ENCODE measurements at places on chromosomes 2 and 18.

GRCh38 chr2:105486762-105487141 lies 87.9 kb upstream of the FHL2 start:
- no peak for DNase-seq

GRCh38 chr2:109644571-109645275 lies 30.6 kb downstream of the SOWAHC start:
- DNase-seq: no peak

- no peak for DNase-seq
These were observed 780.1 kb upstream of the LINC00305 start for GRCh38 chr18:64929036-64929435.

- DNase-seq: no peak
These were observed 1478.6 kb upstream of the ACVR2A start for GRCh38 chr2:146366276-146366675.

DNA sequence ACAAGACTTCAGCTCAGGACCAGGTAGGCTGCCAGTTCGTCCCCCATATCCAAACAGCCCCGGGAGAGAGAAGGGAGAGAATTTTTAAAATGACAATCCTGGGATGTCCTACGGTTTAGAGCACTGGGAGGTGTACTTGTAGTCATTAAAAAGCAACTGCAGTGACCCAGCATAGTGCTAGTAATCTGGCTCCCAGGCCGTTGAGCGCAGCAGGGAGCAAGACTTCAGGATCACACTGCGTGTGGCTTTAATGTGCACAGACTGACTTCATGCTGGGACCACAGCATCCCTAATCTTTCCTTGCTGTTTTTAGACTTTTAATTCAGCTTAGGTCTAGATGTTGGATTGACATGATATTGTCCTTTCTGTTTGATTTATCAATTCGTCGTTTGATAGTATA lies 219.3 kb upstream of the FOSL2 start:
- no peak for DNase-seq

GRCh38 chr2:234858145-234858544 lies 93.7 kb upstream of the SH3BP4 start:
- DNase-seq: no peak

DNA sequence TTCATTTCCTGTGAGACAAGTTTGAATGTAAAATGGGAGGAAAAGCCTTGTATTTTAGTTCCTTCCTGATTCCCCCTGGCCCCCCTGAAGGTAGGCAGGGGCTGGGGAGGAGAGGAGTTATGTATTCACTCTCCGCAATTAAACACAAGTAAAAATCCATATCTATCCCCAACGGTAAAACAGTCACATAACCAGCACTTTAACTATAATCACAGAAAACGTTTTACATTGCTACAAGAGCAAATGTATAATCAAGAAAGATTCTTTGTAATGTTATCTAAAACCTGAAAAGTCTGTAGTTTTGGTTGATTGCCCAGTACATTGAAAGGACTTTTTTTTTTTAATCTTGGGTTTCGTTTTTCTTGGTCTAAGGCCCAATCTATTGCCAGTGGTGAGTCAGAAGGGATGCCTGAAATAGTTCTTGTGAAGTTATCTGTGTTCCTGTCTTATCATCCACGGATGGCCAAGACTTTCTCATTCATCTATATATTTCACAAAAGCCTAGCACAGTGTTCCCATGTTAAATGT lies 34.5 kb upstream of the CCNYL1 start:
- no peak for DNase-seq

DNA sequence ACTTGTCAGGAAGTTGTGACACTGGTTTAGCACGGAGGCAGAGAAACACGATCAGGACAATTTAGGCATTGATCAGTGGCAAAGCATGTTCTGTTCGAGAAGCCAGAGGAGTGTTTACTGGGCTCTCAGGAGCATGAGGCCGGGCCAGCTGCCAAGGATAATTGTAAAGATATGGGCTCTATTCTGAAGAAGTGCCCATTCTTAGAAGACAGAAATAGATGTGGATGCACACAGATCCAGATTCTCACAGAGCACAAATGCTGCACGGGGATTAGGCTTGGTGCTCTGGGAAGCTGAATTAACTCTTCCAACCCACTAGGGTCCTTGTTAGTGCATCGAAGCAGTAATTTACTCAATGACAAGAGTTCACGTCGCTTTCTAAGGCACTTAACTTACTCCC lies 16.2 kb downstream of the AFF3 start:
- no peak for DNase-seq

DNA sequence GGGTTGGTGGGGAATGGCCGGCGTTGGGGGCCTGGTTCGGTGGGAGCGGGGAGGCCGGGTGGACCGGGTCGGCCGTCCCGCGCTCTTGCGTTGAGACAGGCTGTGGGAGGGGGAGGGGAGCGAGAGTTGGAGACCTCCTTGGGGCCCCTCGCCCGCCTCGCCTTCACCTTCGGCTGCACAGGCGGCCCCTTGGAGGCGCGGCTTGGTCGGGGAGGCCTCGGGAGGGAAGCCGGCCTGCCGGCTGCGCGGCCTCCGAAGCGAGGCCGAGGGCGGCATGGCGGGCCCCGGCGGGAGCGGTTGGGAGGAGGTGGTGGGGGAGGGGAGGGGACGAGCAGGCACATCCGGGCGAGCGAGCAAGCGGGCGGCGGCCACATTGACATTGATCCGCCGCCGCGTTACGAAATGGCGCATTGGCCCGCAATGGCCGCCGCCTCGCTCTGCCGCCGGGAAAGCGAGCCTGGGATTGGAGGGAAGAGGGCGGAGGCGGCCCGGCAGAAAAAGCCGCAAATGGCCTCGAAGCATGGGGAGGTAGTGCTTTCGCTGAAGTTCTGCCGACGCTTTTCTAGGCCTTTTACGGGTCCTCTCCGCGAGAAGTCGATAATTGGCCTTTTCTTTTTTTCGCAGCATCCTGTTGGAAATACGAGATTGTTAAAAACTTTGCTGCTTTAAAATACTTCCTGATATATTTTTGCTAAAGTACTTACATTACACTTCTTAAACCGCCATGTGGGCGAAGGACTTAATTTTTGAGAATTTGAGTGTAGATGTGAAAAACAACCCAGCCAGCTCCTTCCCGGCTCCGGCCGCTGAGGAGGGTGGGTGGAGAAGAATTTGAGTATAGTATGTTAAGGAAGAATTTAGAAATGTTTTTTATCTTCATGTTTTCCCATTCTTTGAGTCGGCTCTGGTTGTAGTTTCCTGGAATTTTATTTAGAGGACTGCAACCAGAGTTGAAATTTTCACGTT lies 580 bp downstream of the HNRNPA3 start:
- DNase-seq: peak; percentile 84

DNA sequence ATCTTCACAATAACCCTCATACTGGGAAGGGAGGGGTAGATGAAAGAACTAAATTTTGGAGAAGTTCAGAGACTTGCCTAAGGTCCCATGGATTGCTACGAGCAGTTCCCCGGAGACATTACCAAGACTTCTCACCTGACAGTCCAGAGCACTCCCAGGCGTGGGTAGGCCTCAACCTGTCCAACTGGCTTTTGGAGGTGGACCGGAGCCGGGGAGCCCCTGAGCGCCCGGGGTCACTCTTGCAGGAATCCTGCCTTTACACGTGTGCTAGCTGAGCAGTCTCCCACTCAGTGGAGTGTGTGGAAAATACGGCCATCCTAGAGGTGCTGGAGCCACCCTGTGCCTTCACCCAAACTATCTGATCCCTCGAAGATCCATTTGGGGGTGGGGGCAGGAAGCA lies 8.0 kb downstream of the POMC start:
- DNase-seq: no peak

DNA sequence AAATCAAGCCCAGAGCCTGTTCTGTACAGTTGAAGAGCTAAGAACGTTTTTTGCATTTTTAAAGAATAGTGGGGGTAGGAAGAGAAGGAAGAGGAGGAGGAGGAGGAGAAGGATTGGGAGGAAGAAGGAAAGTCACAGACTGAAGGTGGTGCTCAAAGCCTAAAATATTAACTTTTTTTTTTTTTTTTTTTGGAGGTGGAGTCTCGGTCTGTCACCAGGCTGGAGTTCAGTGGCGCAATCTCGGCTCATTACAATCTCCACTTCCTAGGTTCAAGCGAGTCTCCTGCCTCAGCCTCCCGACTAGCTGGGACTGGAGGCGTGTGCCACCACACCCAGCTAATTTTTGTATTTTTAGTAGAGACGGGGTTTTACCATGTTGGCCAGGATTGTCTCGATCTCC lies 18.3 kb upstream of the KLHL29 start:
- DNase-seq: no peak

GRCh38 chr2:8620611-8621382 lies 61.1 kb upstream of the ID2 start:
- no peak for DNase-seq

DNA sequence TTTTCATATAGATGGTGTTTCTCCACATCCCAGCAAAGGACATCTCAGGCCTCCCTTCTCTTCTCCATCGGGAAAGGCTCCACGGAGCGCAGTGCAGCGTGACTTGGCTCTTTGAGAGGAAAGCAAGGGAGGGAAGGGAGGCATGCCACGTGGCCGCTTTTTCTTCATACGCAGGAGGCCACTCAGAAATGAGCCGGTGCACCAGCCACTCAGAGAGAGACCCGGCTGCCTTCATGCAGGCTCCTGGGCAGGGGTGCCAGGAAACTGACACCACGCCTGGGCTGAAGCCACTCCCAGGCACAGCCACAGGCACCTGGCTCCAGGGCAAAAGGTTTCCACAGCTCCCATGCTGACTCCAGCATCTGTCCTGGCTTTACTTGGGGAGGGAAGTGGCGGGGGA lies 11.1 kb upstream of the LOXHD1 start:
- no peak for DNase-seq

DNA sequence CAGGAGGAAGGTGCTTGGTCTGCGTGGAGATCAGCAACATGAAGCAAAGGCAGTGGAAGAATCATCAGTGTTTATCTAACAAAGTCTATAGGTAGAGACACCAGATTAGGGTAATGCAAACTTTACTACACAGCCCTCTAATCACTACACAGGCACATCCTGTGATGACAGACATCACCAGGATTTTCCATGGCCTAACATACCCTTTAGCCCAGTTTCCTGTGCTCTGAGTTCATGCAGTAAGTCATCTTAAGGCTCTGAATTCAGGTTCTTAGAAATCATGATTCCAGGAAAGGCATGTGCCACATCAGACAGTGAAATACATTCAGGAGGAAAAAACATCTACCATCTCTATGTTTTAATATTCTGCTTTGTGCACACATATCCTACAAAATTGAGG lies 708.5 kb upstream of the SLC8A1 start:
- DNase-seq: no peak

GRCh38 chr2:162242586-162243280 lies 512 bp downstream of the FAP start:
- DNase-seq: no peak

DNA sequence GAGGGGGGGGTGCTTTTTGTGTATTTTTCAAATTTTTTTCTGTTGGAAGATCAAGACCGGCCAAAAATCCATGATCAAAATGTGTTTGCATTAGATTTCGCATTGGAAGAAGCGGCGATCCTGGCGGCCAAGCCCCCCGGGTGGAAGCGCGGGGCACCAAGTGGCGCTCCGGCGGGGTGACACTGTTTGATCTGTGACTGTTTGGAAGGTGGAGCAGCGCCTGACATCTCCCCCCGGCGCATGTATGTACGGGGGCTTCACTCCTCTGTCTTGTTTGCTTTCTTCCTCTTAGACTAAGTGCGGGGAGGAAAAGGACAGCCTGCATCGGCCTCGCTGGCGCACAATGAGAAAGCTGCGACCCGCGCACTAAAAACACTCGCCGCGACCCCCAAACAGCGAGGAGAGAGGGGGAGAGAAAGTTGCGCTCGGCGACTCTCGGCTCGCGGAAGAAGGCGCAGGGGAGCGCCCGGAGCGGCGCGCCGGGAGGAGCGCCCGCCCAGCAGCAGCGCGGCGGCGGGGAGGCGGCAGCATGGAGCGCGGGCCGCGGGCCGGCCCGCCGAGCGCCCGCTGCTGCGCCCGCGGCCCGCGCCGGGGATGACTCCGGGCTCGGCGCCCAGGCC lies 515 bp downstream of the TSHZ1 start:
- DNase-seq: no peak

DNA sequence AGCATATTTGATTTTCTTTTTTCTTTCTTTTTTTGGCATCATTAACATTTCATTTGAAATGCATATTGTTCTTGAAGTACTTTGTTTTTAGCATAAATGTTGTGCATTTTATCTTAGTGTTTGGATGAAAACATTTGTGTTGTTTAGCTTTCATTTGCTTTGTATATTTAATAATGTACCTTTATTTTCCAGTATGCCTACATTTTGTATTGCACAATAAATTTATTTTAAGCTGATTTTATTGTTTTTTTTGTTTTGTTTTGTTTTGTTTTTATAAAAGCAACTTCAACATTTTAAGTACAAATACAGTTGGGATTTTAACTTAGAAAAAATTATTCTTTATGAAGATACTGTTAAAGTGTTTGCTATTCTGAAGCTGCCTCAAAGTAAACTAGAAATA lies 54.4 kb downstream of the GLS start:
- no peak for DNase-seq

DNA sequence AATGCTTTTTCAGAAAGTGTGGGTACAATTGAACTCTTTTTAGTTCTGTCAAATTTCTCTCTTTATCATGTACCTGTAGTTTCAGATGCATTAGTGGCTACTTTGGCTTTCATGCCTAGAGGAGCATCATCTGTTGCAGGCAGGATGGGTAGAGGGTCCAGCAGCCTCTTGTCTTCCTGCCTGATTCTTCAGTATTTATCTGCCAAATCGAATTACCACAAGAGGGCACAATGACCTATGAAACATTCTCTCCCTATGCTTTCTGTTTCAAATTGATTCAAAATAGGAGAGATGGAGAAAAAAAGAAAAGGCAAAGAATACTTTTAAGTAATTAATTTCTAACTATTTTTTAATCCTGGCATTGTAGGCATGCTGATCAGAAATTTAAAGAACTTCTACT lies 477.2 kb downstream of the TRIB2 start:
- DNase-seq: no peak

DNA sequence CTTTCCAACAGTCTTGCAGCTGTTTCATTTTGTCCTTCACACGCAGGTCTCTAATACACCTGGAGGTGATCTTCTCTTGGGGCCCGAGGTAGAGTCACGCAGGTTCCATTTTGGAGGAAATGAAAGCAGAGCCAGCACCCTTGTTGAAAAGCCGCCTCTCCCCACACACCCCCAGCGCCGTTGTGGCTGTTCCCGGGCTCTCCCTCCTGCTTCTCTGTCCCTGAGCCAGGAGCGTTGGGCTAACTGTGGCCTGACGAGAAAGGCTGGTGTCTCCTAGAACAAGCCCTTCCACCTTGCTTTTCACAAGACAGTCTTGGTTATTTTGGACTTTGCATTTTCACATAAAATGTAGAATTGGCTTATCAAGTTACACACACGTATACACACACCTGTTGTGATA lies 16.3 kb downstream of the SNED1 start:
- DNase-seq: no peak
